Omental fat pad (tissue), 4 donors: ENCODE measurements at places on chromosomes 1 and 21.

DNA sequence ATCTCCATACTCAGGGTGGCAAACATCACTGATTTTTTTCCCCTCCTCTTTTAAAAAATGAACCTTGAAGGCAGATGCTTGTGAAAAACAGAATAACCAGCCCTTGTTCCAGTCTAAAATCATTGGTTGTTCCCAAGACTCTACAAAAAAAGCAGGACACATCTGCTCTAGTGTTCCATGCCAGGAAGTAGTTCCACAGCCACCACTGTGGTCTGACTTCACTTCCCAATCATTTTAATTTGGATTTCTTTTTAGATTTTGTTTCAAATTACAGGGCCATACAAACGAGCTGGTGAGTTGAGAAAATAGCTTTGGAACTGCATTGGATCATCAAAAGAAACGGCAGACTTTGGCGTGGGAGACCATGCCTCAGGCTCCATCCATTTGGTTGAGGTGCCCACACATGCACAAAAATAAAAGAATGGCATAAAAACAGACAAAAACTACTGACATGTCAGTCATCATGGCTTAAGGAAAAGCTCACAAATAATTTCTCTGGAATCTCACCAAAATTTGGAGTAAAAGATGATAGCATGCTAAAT, 210.0 kb downstream of the GABPA start:
- DNase-seq: no peak

- no peak for DNase-seq
These were observed 33.2 kb downstream of the SLC45A1 start for GRCh38 chr1:8350914-8351684.

DNA sequence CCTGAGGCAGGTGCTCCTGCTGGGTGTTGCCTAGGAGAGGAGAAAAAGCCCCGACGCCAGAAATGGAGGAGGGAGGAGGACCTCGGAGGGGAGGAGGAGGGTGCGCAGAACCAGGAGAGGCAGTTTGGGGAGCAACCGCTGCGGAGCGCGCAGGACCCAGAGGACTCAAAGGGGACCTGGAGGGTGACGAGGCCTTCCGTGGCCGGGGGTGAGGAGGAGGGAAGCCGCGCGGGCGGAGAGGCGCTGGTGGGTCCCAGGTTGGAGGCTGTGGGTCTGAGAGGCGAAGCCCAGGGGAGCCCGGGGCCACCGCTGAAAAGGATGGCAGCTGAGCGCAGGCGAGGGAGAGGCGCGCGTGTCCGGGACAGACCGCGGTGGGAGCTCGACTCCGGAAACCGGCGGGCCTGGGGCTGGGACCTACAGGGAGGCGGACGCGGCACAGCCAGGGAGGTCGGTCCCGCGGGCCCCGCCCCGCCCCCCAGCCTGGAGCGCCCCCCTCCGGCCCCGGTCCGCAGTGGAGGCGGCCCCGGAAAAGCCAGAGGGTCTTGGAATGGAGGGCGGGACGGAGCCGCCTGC, 15.1 kb downstream of the RNF223 start:
- DNase-seq: no peak

DNA sequence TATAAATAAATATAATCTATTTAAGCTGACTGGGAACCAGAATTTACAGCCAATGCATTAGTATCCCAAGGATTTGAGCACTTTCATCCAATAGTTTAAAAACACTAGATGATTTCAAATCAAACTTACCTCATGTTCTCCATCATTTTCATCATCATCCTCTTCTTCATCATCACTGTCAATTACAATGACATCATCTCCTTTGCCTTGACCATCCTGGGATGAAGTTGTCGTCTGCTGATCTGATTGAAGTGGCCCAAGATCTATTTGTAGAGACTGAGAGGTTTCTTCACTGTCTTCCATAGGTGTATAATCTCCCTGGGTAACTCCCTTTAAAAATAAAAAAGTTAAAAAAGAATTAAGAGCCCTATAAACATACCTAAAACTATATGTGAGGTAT, 47.7 kb downstream of the TPR start:
- no peak for DNase-seq

DNA sequence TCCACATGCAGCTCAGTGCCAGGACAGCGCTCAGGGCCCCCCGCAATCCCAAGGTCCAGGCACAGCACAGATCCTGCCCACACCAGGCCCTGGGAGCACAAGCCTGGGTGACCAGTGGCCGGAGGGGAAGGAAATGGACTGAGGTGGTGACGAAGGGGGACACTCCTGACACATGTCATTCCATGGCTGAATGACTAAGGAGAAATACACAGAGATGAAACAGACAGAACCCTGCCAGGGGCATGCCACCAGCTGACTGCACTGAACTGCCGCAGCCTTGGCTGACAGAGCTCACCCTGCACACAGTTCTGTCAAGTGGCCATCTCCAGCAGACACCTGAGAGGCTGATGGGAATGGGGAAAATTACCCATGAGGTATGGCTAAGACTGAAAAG, 56.1 kb downstream of the HSF2BP start:
- DNase-seq: no peak

- no peak for DNase-seq
These were observed 15.3 kb upstream of the TNFSF4 start for GRCh38 chr1:173222149-173223030.

- no peak for DNase-seq
These were observed 23.3 kb upstream of the OVAAL start for GRCh38 chr1:180535418-180535999.

- DNase-seq: no peak
These were observed 55.9 kb downstream of the ZBTB18 start for GRCh38 chr1:244106837-244107493.

GRCh38 chr1:197773856-197774255, 1.4 kb downstream of the DENND1B start:
- no peak for DNase-seq

- DNase-seq: peak; percentile 58
These were observed 34.9 kb upstream of the PPP1R15B start for GRCh38 chr1:204446413-204447111.

DNA sequence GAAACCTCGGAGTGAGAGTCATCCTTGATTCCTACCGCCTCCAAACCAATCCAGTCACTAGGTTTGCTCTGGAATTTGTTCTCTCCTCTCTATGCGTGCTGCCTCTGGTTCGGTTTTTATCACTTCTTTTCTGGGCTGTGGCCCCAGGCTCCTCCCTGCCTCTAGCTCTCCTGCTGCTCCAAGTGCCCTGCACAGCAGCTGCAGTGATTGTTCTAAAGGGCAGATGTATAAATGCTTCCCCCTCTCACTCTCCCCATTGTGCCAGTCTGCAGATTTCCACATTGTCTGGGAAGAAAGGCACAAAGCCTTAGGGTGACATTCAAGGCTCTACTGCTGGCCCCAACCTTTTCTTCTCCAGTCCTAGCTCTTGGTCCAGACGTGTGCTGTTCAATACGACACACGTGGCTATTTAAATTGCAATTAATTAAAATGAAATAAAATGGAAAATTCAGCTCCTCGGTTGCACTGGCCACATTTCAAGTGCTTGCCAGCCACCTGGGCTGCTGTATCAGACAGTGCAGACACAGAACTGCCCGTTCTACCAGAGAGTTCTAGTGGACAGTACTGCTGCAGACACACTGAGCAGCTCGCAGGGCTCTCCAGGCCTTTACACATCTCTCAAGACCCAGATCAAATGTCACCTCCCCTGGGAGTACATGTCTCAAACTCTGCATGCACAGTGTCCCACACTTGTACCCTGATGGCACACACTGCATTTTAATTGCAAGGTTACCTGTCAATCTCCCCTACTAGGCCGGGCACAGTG, 12.4 kb downstream of the TRIM62 start:
- DNase-seq: no peak

GRCh38 chr1:5743435-5744095, 248.7 kb downstream of the NPHP4 start:
- DNase-seq: no peak

DNA sequence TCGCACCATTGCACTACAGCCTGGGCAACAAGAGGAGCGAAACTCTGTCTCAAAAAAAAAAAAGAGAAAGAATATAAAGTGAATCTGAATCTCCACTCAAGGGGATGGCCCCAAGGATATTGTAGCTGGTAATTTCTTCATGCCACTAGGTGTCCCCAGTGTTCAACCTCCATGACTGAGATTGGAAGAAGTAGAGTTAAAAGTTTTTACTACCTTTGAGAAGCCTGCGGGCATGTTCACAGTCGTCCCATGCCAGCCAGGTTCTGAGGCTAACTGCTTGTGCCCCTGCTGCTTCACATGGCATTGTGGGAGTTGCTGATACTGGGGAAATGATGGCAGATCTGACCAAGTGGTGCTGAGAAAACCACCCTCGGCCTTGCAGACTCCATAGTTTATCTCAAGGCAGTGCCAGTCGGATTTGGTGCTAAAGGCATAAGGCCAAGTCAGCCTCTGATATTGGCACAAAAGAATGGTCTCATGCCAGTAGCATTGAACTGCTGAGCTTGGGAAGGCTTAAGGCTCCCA, 10.8 kb upstream of the SHISA4 start:
- DNase-seq: no peak

DNA sequence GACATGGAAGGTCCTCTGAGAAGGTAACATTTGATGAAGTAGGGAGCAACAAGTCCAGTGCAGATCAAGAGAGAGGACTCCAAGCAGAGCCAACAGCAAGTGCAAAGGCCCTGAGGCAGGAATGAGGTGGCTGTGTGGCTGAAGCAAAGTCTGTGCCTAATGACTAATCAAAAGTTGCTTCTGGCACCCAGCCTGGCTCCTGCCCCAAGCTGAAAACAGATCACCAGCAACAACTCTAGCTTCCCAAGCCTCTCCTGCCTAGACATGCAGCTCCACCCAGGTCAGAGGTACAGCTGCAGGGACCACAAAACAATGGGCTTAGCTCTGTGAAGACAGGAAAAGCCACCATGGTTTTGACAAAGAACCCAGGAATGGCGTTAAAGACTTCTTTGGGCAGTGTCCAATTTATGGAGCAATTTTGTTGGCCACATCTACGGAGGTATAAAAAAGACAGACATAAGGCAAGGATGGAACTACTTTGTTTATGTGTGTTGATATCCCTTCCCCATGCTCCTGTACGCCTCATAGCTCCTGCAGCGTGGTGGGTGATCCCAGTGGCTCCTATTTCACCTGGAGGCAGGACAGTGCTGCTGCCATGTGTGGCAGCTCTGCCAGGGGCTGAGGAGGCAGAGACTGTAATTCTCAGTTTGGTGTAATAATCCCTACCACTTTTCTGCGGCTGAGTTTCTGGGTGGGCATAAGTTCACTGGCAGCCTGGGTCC, 26.4 kb upstream of the IGSF3 start:
- DNase-seq: no peak

- no peak for DNase-seq
These were observed 7.2 kb downstream of the ZDHHC18 start for GRCh38 chr1:26833432-26834405.

DNA sequence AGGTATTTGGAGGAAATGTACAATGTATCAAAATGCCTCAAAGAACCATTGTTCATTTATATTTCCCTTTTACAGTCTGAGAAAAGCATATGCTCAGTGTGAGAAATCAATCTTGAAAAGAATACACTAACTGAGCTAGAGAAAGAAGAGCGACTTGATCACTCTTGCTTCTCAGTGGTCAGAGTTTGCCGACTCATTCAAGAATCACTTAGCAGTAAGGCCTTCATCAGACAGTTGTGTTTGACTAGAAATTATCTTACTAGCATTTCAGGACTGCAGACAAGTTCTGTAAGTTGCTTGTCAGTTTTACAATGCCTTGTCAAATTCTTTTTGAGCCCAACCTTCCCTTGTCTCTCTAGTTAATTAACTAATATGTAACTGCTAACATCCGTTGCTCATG, 12.9 kb downstream of the RGS18 start:
- no peak for DNase-seq

- no peak for DNase-seq
These were observed 90.4 kb downstream of the ADAMTS1 start for GRCh38 chr21:26754853-26755252.

DNA sequence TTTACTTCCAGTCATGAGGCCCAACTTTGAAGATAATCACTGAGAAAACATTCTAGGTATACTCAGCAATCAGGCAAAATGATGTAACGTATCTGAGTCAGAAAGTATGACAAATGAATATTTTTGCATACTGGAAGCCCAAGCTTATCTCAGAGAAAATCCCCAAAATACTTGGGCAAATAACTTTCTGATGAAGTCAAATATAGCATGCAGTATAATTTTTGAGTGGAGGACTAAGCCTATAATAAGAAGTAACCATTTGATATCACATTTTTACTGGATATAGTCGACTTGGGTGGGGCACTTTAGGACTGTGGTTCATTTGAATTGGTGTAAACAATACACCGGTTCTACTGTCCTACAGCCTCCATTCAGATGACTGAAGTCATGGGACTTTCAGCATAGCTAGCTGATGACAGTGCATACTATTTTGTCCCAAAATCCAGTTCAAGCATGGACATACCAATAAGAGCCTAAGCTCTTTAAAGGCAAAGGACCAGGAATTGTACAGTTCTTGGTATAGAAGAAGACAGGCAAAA, 2.3 kb upstream of the GADD45A start:
- DNase-seq: no peak

- no peak for DNase-seq
These were observed 21.3 kb downstream of the OVAAL start for GRCh38 chr1:180579961-180580611.

GRCh38 chr1:99139876-99140275, 124.4 kb upstream of the PLPPR4 start:
- DNase-seq: no peak

DNA sequence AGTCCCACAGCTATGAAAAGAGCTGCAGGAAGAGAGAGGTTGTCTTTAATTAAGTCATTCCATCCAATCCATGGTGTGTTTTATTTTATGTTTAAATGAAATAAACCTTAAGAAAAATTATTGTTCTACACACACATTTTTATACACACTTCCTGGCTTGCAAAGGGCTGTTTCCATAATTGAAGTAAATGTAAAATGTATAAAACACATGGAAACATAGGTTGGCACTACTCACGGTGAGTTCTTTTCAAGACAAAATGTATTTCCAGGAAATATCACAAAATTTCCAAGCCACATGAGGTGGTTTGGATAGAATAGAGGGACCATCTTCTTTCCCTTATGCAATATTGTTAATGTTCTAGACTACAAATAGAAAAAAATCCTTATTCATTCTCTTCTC, 426.8 kb upstream of the USP24 start:
- no peak for DNase-seq

DNA sequence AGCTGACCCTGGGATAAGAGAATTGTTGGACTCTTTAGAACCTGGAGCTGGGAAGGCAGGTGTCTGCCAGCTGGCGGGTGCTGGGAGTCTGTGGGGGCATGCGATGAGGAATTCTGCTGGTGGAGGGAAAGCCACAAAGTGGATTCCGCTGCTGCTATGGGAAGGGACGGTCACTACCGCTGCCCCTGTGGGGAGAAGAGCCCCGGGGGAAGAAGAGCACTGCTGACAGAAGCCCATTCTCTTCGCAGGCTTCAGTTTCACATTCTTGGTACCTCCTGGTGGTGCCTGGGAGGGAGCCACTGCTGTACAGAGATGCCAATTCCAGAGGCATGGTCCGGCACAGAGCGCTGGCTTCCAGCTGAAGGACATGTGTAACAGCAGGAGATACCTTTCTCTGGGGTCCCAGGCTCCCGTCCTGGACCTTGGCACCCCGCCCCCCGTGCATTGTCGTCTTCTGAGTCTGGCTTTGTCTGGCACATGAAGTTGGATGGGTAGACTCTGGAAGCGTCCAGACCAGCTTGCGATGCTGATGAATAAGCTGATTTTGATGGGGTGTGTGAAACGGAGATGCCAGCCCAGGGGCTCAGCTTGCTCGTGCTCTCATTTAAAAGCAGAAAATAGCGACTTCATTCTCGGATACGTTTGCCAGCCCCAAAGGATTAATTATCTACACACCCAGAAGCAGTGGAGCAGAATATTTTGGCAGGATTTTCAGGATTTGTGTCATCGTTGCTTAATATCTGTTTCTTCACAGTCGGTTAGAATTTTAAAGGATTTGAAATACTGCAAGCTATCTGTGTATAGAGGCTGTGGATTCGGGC, 13.2 kb downstream of the PDXK start:
- DNase-seq: no peak

GRCh38 chr1:10561955-10562354, 87.2 kb downstream of the PEX14 start:
- DNase-seq: no peak
